ENCODE measurements at places on chromosomes 7 and 10. TPM values are rescaled to one million over a fixed set of nuclear protein-coding genes. Genes with fewer than 3 reads are reported as not detected.
A peak's percentile ranks its signal among the peaks of the same experiment; 100 is the strongest.

DNA sequence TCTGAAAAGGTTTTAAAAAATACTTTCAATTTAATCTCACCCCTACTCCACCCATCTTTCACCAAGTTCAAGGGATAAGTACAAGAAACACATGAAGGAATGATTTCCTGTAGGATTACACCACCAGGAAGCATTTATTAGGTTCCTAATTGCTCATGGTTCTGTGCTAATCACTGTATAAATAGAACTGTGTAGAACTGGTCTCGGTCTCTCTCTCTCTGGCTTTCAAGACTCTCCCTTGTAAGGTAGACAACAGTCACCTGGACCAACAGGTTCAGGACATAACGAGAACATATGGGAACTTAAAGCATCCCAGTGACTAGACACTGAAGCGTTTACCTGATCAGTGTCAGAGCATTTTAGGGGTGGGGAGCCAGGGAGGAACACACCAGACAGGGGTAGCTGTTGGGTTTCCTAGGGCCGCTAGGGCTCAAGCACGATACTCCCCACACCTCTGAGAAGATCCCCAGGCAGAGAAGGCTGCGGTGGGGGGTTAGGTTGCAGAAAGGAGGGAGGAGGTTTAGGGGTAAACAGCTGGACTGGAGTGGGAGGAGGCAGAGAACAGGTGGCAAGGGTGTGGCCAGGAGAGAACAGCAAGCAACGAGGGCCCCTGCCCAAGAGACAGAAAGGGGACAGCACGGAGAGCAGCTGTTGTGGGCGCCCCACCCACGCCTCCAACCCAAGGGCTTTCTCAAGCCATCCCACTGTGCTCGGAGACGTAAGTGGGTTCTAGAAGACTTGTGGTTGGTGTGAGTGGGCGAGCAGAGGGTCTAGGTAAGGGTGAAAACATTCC is 52.5 kb upstream of the USP6NL start:
- DNase-seq, result no peak

- no peak for DNase-seq
Measured at GRCh38 chr7:78562191-78562590, 763.6 kb downstream of the PHTF2 start.

GRCh38 chr7:81833401-81833800 is 63.6 kb upstream of the HGF start:
- DNase-seq, result no peak

DNA sequence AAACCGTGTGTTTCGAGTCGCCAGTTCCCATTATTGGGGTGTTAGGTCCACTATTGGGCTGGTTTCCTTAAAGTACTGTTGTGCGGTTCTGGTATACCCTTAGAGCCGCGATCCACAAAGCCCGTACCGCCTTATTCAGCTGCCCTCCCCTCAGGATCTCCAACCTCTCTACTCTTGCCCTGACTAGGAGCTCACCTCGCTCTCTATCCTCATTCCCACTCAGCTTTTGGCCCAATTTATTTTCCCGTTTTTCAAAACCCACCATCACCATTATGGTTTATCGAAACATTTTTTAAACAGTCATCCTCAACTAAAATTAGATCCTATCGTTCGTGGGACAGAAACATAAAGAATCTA is 461 bp upstream of the ETV1 start:
- DNase-seq, result no peak

DNA sequence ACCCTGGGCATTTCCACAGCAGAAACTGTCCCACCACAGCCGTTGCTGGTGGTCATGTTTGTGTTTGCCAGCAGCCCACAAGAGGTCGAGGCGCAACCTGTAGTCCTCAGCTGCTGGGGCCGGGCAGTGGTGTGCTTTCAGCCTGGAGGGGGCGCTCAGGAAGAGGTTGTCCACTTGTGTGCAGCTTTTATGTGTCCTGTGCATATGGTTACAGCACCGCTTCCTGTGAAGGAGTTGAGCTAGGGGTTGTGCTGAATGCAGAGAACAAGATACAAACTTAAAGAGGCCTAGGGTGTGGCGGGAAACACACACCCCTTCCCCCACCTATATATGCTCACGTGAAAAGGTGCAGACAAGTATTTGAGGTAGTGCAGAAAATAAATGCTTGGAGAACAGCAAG is 29.5 kb upstream of the PFKFB3 start:
- peak; percentile 18 for DNase-seq

DNA sequence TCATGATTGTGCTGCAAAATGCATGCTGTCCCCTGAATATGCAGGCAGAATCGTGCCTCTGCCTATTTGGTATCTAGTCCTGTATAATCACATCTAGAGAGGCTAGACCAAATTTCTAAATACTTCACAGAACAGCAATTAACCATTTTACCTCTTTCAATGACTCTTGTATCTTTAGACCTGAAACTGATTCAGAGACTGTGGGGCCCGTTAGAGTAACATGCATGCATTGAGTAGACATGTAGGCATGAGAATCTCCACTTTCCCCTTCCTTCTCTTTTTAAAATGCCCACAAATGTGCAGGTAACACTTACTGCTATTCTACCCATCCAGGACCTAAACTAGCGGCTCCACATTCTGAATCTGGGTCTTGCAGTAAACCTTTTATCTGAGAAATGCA is 8.8 kb downstream of the ZNF92 start:
- no peak for DNase-seq

GRCh38 chr7:113805976-113806375 is 112.8 kb downstream of the PPP1R3A start:
- no peak for DNase-seq

GRCh38 chr10:123995082-123995460 is 98.3 kb downstream of the CHST15 start:
- DNase-seq, result no peak

- DNase-seq, result no peak
Measured at GRCh38 chr7:51300762-51301674, 15.6 kb downstream of the COBL start.

COG5 gene
- total RNA-seq, result 58.0 TPM

PSD gene
- total RNA-seq, result 0.18 TPM

NAT16 gene
- total RNA-seq, result 0.13 TPM

SH2D4B gene
- total RNA-seq, result not detected
